Brain (organoid and tissue), 16 donors: ENCODE measurements at places on chromosomes 5 and 9.

DNA sequence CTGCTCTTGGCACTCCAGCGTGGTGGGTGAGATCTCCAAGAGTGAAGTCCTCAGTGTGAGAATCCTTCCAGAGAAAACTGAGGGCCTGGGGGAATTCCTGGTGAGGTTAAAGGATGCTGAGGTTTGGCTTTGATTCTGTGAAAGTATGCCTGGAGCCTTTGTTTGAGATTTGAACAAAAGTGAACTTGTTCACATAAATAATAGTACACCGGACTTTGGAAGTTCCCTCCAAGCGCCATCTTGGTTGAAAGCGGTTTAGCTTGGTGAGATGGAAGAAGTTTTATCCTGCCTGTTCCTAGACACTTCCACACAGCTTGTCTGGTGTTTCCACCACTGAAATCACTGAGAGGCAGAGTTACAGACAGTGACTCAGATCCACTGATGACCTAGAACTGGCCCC, 286.4 kb downstream of the NTRK2 start:
- DNase-seq, result no peak

GRCh38 chr5:39400713-39401578, 23.8 kb downstream of the DAB2 start:
- no peak for DNase-seq

DNA sequence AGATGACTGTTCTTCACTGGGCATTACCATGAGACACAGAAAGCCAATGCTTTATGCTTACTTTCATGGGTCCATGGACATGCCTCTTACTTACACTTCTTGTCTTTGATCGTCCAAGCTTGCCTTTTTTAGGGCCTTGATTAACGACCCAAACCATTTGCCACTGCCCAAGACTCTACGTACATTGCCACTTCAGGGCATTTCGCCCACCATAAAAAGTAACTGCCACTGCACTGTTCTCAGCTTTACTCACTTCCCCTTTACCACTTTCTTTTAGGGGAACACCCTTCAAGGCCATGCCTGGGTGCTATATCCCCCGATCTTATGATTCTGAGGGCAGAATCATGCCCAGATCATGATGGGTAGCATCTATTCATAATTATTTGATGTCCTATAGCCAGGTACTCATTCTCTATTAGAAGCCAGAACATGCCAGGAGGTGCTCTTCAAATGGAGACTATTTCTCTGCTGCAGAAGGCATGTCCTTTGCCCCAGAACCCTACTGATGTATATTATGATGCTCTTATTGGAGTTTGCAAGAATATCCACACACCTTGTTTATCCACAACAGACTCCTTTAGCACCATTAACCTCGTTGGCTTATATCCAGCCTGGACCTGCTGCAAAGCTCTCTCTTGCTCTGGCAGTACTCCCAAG, 64.1 kb upstream of the RAD23B start:
- DNase-seq, result no peak

- peak; percentile 98 for DNase-seq
These were observed at the start of gene SMARCA2 for GRCh38 chr9:2014696-2015580. Gene SMARCA2 (plus strand): TSS chr9:2015347. CDS start chr9:2029023, 13,676 bp downstream.

- DNase-seq, result no peak
These were observed 46.5 kb downstream of the EBF1 start for GRCh38 chr5:159053216-159053615.

DNA sequence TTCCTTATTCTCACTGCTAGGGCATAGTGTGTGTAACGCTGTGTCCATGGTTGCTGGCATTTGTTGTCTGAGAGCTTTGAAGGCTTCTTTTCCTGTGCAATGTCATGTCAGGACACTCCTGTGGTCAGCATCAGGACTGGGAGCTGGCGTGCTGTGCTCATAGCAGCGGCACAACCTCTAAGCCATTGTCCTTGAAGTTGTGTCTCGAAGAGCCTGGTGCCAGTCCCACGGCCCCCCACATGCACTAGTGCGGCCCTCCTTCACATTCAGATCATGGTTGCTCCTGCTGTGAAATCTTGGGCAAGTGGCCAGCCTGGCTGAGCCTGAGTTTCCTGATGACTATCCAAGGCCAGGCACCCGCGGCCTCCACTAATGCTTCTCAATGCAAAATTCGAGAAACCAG, 32.4 kb downstream of the PDZD2 start:
- DNase-seq, result peak; percentile 31

- DNase-seq, result no peak
These were observed 55.4 kb downstream of the FOXI1 start for GRCh38 chr5:170161069-170161468.

- peak; percentile 29 for DNase-seq
These were observed 294.3 kb downstream of the EPB41L4A start for GRCh38 chr5:112124788-112125187.

- DNase-seq, result no peak
These were observed 42.2 kb downstream of the PTTG1 start for GRCh38 chr5:160463740-160464465.

- no peak for DNase-seq
These were observed 66.6 kb upstream of the SPATA31D4 start for GRCh38 chr9:81861644-81862043.

DNA sequence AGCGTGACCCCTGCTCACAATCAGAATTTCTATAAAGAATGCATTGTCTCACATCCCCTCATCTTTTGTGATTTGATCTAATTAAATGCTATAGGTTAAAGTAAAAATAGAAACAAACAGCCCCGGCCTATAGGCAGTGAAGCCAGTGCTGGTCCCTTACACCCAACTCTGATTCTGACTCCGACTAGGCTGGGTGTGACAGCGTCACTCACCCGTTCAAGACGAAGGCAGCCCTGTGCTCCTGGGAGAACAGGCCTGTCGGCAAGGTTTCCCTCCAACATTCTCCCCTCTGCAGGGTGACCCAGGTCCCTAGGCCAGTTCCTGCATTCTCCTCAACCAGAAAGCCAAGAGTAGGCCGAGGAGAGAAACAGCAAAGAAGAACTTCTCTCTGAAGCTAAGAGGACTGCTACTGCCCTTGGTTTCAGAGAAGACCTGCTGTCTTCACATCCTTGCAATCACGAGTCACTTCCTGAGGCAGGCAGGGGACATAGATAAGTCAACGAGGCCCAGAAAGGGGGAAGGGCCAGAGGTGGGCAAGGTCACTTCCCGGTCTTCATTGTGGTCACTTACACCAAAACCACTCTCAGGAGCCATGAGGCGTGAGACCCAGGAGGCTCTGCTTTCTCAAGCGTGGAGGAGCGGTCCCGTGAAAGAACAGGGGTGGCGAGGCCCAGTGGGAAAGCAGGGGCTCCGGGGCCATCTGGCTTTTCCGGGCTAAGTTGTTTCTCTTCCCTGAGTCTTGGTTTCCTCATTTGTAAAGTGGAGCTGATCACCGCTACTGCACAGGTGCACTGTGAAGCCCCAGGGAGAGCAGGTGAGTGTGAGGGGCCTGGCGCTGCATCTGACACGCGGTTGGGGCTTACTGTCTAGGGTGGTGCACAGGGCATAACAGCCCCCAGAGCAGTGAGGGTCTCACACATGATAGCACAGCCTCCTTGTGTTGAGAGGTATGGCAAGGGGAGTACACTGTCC, 200.8 kb downstream of the CRB2 start:
- no peak for DNase-seq

- DNase-seq, result no peak
These were observed 180.5 kb downstream of the FBXL7 start for GRCh38 chr5:15680455-15680854.

DNA sequence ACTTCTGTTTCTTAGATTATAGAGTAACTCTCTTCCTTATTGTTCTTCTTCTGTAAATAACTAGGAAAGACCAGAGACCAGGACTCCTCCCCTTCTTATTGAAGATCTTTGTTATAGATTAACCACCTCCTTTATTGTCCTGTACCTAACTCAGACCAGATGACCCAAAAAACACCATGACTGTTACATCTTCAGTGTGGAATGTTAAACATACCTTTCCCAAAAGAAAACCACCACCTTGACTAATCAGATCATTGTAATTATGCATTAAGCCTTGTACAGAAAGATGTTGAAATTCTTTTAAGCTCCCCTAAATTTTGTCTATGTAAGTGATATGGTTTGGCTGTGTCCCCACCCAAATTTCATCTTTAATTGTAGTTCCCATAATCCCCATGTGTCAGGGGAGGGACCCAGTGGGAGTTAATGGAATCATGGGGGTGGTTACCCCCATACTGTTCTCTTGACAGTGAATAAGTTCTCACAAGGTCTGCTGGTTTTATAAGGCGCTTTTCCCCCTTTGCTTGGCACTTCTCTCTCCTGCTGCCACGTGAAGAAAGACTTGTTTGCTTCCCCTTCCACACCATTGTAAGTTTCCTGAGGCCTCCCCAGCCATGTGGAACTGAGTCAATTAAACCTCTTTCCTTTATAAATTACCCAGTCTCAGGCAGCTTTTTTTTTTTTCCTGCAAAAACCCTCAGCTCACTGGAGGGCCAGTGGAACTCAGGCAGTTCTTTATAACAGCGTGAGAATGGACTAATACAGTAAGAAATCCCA, 26.3 kb downstream of the ARSB start:
- peak; percentile 45 for DNase-seq
